ENCODE measurements at places on chromosomes 16 and 17. TPM values are rescaled to one million over a fixed set of nuclear protein-coding genes. Genes with fewer than 3 reads are reported as not detected.

DNA sequence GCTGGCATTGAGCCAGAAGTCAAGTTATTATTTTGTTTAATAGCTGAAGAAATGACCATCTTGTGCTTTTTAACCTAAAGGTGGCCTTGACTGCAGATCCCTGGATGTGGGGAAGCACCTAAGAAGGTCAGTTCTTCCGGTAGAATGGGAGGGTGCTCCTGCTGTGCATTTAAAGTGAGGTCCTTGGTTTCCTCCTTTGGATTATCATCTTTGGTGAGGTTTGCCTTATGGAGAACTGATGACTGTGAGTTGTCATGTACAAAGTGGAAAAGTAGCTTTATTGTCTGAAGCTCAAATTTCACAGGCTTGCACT lies 66.5 kb downstream of the PCTP start:
- no peaks in the 10 kb centered on the region for H3K4me1 ChIP-seq
- no peak for DNase-seq
- H3K36me3 ChIP-seq = no peaks in the 10 kb centered on the region

DNA sequence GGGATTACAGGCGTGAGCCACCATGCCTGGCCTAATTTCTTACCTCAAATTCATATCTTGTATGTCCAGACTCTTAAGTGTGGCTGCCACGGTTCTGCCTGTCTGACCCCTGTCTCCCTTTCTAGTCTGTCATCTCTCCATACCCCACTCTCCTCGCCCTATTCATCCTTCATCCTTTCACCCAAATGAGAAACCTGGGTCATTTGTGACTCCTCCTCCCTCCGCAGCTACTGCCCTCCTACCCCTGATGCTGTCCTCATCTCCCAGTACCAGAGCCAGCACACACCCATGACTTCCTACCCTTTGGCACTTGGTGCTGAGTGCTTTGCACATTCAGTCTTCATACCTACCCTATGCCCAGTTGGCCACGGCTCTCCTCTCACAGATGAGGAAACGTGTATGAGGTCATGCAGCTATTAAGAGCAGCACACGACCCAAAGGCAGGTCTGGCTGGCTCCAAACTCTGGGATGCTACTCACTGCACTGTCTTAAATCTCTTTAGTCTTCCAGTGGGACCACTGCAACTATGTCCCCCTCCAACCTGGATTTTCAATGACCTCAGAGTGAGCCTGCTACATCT lies 1.6 kb downstream of the SPATA32 start:
- no peak for DNase-seq
- H3K27me3 ChIP-seq = peaks cover 15% of the 10 kb centered on the region
- no peak overlapping the region for H3K4me3 ChIP-seq
- H3K4me1 ChIP-seq = peaks cover 7% of the 10 kb centered on the region

- H3K27ac ChIP-seq = no peak overlapping the region
- no peaks in the 10 kb centered on the region for H3K36me3 ChIP-seq
- H3K4me1 ChIP-seq = peaks cover 17% of the 10 kb centered on the region
- peak; percentile 19 for DNase-seq
- H3K4me3 ChIP-seq = no peak overlapping the region
Measured at GRCh38 chr17:15106540-15106939, 158.6 kb downstream of the PMP22 start.

- no peak overlapping the region for H3K27ac ChIP-seq
- H3K36me3 ChIP-seq = no peaks in the 10 kb centered on the region
- H3K4me3 ChIP-seq = no peak overlapping the region
- no peak for DNase-seq
- peaks cover 1% of the 10 kb centered on the region for H3K27me3 ChIP-seq
Measured at GRCh38 chr17:11928436-11928835, 68.8 kb downstream of the ZNF18 start.

- no peaks in the 10 kb centered on the region for H3K27me3 ChIP-seq
- H3K27ac ChIP-seq = no peak overlapping the region
- H3K4me1 ChIP-seq = peaks cover 18% of the 10 kb centered on the region
- DNase-seq = no peak
- no peak overlapping the region for H3K4me3 ChIP-seq
Measured at GRCh38 chr16:918068-918467, 52.7 kb downstream of the LMF1 start.

- H3K27ac ChIP-seq = peak overlapping the region; percentile 83
- H3K36me3 ChIP-seq = no peaks in the 10 kb centered on the region
- peaks cover 2% of the 10 kb centered on the region for H3K27me3 ChIP-seq
- DNase-seq = peak; percentile 84
- H3K4me3 ChIP-seq = peak overlapping the region; percentile 81
- peaks cover 51% of the 10 kb centered on the region for H3K4me1 ChIP-seq
Measured at GRCh38 chr17:58337600-58338453, 9.2 kb upstream of the TSPOAP1 start.

- H3K4me3 ChIP-seq = no peak overlapping the region
- no peaks in the 10 kb centered on the region for H3K4me1 ChIP-seq
- H3K36me3 ChIP-seq = no peaks in the 10 kb centered on the region
- H3K27ac ChIP-seq = no peak overlapping the region
Measured at GRCh38 chr17:70091696-70092095, 16.7 kb downstream of the KCNJ16 start.

DNA sequence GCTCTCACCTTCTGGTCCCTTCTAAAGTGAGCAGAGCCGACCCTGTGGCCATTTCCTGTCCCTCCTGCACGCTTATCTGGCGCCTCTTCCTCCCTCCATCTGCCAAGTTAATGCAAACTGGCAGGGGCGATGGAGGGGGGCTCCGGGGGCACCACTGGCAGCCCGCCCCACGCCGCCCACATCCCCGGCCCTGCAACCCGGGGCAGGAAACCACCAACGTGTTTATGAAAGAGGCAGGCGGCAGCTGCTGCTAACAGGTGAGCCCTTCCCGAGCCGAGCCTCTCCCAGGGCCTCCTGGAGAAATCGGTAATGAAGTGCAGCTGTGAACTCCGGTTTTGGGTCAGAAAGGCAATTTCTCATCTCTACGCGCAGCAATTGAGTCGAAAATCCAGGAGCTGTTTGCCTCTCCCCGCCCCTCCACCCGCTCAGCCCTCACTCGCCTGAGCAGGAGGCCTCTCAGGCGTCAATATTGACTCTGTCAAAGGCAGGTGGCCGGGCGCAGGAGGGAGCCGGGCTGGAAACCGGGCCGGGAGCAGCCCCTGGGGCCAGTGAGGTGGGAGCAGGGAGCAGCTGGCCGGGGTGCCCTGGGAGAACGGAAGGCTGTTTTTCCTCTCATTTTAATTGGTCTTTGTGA lies 164.4 kb upstream of the GSE1 start:
- H3K27me3 ChIP-seq = peaks cover 5% of the 10 kb centered on the region
- no peak overlapping the region for H3K27ac ChIP-seq
- H3K36me3 ChIP-seq = no peaks in the 10 kb centered on the region
- no peak overlapping the region for H3K4me3 ChIP-seq
- DNase-seq = no peak
- no peaks in the 10 kb centered on the region for H3K4me1 ChIP-seq

Gene ICAM2
- 2.2 TPM for total RNA-seq

Gene NPIPB9
- total RNA-seq = 0.24 TPM

Gene SPATA22
- not detected for total RNA-seq

Gene FOXO3B
- 2.4 TPM for total RNA-seq
